ENCODE measurements at places on chromosomes 5 and 9.

DNA sequence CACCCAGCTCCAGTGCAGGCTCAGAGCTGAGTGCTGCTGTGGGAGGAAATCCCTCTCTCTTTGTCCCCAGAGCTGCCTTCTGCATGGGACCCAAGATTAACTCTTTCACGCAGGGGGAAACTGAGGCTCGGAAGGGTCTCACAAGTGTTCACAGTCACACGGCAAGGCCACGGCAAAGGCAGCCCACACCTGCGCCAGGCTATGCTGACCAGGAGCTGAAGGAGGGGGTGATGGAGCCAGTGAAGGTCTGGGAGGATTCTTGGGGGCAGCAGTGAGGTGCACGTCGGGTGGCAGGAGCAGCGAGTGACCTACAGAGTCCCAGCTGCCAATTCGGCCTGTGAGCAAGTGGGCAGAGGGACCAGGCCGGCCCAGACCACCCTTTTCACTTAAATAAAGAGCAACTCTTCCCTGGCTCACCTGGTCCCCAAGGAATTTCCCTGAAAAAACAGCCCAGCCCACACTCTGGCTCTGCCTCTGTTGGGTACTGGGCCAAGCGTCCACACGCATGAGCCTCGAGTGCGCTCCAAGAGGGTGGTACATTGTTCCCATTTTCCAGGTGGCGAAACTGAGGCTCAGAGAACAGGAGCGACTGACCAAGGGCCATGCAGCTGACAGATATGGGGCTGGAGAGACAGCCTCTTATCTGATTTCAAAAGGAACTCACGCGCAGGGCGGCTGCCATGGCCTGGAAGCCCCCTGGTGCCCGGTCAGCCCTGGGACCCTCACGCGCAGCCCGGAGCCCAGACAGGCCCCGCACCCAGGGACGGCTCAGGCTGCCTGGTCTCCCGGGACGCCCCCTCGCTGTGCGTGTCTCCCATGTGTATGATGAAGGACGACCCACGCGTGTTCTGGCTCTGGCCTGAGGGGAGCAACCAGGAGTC, 28.2 kb downstream of the SARDH start:
- DNase-seq = no peak

DNA sequence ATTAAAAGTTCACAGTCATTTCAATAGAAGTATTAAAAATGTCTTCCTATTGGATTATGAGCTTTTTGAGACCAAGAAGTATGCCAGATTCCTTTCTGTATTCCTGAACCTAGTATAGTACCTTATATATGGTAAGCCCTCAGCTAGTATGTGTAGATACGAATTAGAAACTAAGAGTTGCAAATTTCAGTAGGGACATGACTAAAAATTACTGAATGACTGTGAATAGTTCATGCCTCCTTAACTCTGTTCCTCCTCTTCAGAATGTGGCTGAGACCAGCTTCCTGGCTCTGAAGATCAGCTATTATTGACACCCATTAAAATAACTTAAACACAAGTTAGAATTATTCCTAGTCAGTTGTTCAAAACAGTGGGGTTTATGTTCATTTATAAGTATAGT, 19.7 kb downstream of the KDM3B start:
- DNase-seq = no peak

DNA sequence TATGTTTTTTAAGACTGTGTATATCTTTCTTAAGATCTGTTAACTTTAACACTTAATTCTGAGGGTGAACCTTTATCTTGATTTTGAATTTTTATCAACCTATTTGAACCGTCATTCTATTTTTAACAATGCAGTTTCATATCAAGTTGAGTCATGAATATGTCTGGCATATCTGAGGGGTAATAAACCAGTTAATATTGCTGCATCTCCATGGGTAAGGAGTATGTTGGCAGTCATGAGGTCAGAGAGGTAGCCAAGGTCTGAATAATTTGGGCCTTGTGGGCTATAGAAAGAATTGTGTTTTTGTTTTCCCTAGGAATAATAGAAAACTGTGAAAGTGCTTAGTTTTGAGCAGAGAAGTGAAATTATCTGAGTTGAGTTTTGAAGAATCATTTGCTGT, 419.0 kb downstream of the PLK2 start:
- DNase-seq = no peak

GRCh38 chr9:122228568-122229484, at the start of gene LHX6:
LHX6 (minus strand) TSS chr9:122228957; CDS start chr9:122228740, 217 bp downstream.
- DNase-seq = no peak

DNA sequence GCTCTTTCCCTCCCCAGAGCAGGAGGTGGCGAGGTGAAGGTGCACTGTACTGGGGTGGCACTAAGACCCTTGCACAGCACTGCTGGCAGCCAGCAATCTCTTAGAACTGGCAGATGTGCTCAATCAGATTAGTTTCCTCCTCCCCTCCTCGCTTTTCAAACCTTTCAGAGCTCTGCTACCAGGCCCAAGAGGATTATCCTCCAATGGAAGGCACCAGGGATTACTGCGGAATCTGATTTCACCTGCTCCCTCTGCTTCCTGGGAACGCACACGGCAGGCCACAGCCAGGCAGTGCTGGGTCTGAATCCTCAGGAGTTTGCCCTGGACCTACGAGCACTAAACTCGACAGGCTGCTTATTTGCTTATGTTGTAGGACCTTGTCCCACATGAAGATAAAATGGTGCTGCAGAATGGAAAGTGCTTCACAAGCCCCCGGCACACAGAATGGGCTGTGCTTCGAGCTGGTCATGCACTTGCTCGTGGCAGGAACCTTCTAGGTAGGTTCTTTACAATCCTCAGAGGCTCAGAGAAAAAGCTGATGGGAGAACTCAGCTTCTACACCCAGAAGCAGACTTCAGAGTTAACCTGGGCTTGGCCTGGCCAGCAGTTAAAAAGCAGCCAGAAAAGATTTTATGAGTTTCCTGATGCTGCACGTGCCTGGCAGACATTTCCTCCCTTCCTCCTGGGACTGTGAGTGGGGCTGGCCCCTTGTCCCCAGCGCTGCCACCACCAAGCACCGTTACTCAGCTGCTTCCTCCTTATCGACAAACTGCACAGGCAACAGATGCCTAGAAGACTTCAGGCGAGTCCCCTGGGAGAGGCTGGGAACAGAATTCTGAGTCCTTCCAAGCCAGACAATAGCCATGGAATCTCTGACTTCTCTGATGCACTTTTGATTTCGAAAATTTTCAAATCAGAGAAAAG, 33.1 kb downstream of the FABP6 start:
- DNase-seq = no peak

GRCh38 chr5:148401604-148402003, 17.8 kb downstream of the FBXO38 start:
- no peak for DNase-seq

- no peak for DNase-seq
Measured at GRCh38 chr5:139664086-139664693, 16.0 kb downstream of the CXXC5 start.

GRCh38 chr5:115666023-115666422, 40.2 kb upstream of the TMED7 start:
- DNase-seq = no peak

DNA sequence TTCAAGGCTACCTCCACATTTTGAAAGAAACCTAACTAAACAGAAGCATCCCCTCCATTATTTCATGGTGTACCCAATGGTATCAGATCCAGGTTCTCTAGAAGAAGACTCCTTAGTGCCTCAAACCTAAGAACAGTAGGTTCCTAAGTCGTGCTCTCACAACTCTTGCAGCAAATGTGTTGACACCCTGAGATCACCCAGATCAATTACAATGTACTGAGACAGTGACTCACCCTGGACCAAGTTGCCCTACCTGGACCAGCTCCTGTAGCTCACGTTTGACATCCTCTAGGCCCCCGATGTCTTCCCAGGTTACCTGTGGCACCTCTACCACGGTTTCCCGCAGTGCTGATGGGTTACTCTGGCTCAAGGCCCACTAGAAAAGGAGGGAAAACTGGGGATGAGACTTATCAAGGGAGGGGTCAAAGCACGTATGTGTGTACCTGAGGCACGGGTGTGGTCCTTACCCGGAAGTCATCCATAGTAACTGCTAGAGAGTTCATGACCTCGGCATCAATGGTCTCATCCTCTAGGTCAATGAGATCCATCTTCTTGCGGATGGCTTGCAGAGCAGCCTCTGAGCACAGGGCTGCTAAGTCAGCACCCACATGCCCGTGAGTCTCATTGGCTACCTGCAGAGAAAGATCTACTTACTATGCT, 11.7 kb downstream of the VCP start:
- DNase-seq = no peak

DNA sequence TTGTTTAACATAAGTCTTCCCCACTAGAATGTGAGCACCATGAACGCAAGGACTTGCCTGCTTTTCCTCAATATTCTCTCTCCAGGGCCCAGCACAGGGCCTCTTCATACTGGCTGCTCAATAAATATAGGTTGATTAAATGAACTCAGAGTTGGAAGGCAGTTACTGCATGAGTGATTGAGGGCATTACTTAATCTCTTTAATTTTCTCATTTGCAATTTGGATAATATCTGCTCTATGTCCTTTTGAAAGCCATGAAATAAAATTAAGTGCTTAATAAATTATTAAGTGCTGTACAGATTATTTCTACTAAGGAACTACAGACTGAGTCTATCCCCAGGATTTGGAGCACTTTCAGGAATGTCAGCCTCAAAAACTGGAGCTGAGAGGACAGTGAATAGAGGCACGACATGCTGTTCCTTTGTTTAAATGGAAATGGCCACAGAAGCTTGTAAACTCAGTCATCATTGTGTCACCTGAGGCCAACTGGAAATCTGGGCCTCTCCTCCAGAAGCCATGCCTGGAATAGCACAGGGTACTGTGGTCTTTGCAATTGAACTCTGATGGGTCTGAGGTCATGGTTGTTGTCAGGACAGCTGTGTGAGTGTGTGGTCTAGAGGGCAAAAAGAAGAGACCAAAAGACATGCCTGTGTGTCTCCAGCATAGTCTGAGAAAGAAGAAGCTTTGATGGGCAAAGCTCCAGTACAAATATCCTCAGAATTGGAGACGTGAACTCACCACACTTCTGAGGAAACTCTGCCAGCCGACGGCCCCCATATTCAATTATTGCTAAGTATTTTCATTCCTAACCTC, 86.1 kb downstream of the SH3TC2 start:
- DNase-seq = peak; percentile 84

DNA sequence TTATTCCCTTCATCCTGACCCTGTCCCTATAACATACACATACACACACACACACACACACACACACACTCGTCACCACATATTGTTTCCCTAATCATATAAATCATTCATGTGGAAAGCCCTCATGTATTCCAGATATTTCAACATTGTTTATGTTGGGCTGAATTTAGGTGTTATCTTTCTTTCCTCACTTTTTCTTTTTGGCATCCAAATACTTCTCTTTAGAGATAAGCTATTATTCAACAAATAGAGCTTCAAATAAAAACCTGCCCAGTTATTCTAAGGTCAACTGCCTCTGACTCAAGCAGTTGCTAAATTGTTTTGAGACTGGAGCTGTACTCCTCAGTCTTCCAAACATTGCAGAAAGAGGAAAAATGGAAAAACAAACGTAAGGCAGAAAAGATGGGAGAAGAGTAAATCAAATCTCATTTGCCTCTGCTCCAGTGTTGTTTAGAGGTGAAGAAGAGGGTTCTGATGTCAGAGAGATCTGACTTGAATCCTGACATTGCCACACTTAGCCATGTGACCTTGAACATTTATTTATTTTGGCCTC, 215.7 kb downstream of the GAS1 start:
- DNase-seq = peak; percentile 47

DNA sequence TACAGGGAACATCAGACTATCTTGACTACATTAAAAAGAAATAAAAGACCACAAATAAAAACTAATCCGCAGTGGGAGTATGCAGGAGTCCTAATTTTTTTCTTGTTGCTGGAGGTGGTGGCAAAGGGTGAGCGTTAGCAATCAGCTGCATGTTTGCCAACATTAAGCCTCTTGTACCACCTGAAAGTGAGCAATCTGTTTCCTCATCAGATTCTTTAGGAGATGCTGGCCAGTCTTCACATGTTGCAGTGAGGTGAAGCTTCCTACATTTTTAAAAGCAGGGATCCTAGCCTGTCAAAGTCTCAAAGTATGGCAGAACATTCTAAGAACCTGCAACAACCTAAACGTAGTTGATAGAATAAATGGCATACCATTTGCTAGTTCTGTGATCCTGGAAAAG, 162.2 kb upstream of the MEF2C start:
- no peak for DNase-seq

- DNase-seq = no peak
Measured at GRCh38 chr5:114435885-114436299, 74.0 kb downstream of the KCNN2 start.
